ENCODE measurements at places on chromosomes 7 and 10.
A peak's percentile ranks its signal among the peaks of the same experiment; 100 is the strongest.

GRCh38 chr10:89838044-89838615 lies 136.7 kb downstream of the KIF20B start:
- no peak for DNase-seq

DNA sequence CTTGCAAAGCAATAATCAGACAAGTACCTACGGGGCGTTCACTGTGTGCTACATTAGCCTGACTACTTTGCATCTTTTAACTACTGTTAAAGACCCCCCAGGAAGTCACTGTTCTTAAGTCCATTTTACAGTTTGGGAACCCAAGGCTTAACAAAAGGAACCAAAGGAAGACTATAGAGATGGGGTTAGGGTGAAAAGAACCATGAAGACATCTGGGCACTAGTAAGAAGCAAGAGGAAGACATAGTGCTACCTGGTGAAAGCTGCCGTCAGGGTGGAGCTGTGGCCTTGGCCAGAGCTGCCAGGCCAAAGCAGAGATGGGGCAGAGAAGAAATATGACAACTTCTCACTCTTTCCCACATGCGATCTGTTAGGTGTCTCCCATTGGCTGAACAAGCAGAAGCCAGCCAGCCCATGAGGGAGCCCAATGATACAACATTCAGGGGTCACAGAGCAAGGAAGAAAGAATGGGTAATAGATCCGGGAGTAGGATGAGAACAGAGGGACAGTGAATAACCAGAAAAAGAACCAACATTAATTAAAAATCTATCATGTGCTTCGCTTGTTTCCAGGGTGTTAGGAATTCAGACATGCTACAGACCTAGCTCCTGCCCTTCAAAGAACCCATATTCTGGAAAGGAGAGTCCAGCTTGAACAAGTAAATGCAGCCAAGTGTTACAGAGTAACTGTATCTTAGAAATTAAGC lies 85.4 kb downstream of the ARID5B start:
- DNase-seq: no peak

GRCh38 chr7:41886901-41887311 lies 184.0 kb upstream of the INHBA start:
- DNase-seq: no peak

DNA sequence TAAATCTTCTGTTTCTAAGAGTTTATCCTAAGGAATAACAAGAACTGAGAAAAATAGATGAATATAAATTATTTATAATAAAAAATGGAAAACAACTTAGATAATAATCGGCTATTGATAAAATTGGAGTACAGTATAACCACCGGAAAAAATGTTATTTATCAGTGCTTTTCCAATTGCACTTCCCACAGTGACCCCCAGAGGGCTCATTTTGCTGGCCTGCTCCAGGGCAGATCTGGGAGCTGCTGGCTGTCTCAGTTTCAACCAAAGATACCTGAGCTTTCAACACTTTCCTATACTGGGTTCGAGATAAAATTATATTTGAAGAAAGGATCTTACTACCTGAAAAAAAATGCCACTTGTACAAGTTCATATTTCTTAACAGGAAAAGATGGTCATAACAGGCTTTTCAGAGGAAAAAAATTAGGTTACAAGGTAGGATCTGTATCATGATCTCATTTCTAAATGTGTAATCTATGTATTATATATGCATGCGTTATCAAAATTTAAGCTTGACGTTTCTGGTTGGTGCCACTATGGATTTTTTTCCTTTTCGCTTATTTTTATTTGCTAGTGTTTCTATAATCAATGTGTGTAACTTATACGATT lies 165.7 kb downstream of the NPSR1 start:
- DNase-seq: peak; percentile 42

Measured in CD4-positive, alpha-beta memory T cell (primary cell).